Adipocyte (in vitro differentiated cells): ENCODE measurements at places on chromosomes 6 and 20.

GRCh38 chr20:39676241-39676640 lies 714.1 kb downstream of the DHX35 start:
- DNase-seq, result no peak

GRCh38 chr6:4907602-4908001 lies 96.2 kb downstream of the RPP40 start:
- no peak for DNase-seq

DNA sequence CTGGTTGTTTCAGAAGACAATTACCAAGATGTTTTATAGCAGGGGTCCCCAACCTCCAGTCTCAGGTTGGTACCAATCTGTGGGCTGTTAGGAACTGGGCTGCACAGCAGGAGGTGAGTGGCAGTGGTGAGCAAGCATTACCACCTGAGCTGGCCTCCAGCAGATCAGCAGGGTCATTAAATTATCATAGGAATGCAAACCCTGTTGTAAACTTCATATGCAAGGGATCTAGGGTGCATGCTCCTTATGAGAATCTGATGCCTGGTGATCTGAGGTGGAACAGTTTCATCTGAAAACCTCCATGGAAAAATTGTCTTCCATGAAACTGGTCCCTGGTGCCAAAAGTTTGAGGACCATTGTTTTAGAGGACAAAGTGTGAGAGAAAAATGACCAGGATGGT lies 240.6 kb downstream of the GRM1 start:
- no peak for DNase-seq

DNA sequence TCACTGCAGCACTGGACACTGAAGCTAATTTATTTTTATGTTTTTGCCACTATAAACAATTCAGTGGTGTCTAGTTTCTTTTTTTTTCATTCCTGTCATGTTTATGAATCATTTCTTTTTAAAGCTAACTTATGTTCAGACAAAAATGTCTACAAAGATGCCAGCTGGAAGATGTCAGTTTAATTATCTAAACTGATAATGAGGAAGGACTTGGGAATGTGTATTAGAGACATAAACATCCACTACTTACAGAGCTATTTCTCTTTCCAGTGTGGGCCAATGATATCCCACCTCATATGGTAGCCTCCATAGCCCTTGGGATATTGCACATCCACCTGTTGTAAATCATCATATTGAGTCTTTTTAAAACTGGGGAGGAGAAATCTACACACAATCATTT lies 132.1 kb upstream of the FAM184A start:
- peak; percentile 44 for DNase-seq

DNA sequence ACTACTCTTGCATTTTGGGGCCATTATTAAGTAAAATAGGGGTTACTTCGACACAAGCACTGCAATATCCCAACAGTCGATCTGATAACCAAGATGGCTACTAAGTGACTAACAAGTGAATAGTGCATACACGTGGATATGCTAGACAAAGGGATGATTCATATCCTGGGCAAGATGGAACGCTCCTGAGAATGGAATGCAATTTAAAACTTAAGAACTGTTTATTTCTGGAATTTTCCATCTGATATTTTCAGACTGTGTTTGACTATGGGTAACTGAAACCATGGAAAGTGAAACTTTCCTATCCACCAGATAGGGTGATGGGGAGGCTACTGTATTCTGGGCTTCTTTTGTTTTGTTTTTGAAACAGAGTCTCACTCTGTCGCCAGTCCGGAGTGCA lies 66.5 kb downstream of the ILRUN start:
- peak; percentile 82 for DNase-seq

- no peak for DNase-seq
Measured at GRCh38 chr6:135189344-135189743, 8.2 kb downstream of the MYB start.

DNA sequence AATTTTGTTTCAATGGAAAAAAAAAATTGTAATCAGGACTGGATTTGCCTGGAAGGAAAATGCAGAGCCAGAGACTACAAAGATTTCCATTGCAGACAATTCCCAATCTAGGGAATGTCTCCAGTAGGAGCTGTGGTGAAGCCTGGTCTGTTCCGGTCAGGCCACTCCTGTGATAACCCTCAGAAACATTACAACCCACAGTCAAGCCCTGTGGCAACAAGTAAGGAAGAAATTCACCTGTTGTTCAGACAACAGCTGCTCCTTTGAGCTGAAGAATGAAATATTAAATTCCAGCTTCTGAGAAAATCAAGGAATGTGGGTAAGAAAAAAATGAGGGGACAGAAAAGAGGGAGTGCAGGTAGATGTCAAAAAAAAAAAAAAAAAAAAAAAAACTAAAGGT lies 8.0 kb downstream of the PRKN start:
- no peak for DNase-seq

GRCh38 chr6:39819676-39820075 lies 27.5 kb downstream of the DAAM2 start:
- DNase-seq, result no peak

- peak; percentile 54 for DNase-seq
Measured at GRCh38 chr6:109687271-109687761, 3.7 kb downstream of the AK9 start.
